NCI-H774 (cell line): ENCODE measurements at places on chromosomes 2 and 18.
A peak's percentile ranks its signal among the peaks of the same experiment; 100 is the strongest.

- DNase-seq = no peak
Measured at GRCh38 chr2:108385411-108386071, 7.8 kb downstream of the SULT1C4 start.

- no peak for DNase-seq
Measured at GRCh38 chr2:239200646-239201530, 199.9 kb downstream of the HDAC4 start.

DNA sequence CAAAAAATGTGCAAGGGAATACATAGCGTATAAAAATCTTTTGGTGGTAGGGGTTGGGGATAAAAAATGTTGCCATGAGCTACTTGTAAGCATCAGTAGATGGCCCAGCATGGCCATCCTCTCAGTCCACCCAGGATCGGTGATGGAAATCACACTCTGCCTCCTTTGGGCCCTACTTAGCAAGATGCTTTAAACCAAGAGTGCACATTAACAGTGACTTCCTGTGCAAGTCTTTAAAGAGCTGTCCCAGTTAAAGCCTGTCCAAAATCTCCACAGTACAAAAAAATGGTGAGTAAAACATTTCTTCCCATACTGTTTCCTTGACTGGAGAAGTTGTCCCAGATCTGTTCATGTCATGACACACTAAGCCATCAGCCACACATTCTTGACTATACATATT, 18.0 kb downstream of the ANKRD44 start:
- no peak for DNase-seq

DNA sequence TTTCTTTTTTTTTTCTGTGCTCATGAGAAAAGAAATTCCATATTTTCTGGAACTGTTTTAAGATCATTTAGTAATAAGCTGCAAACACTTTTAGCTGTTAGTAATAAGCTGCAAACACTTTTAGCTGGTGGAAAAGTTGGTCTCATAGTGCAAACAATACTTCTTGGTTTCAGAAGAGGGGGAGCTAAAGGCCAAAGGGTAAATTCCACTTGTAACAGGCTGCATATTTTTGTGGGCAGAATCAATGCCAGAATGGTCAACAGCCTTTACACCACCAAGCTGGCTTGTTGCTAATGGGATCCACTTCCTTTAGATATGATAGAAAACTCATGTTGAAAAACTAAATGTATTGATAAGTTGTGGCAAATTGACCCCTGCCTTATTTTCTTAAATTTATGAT, 356.8 kb downstream of the NR4A2 start:
- DNase-seq = no peak

DNA sequence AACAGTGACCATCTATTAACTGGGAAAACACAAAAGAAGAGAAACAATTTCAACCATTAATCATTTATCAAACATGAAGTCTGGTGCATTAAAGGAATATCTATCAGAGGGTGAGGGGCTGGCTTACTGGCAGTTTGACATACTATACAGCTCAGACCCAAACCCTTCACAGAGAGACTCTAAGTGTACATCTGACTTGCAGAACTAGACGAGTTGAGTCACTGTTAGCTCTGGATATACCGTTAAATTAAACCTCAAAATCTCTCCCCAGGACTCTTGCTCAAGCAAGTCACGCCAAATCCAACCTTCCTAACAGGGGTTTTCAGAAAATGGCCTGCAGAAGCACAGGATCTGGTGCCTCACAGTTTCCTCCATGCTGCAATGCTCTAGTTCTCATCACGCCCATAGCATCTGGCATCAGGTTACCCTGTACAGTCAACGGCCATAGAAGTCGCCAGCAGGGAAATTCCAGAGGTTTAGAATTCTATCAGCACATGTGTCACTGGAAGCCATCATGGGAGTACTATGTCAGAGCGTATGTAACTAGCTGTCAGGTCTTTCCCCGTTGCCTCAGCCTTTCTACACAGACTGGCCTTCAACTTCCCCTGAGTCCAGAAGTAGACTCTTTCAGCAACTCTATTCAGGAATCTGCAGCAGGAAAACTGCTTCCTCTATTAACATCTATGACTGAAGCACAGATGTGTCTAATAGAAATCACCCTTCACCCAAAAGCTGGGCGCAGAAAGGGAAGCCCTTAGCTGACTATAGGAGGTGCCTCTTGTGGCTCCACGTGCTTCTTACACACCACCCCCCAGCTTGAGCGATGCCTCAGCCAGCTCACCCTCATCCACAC, 9.3 kb downstream of the TGOLN2 start:
- DNase-seq = no peak

- DNase-seq = no peak
Measured at GRCh38 chr2:45288532-45289417, 279.5 kb upstream of the SIX2 start.

- DNase-seq = peak; percentile 57
Measured at GRCh38 chr2:168119515-168120141, 127.8 kb downstream of the STK39 start.

- no peak for DNase-seq
Measured at GRCh38 chr2:53859206-53860181, at the start of gene GPR75. GPR75 (minus strand) TSS chr2:53859967; CDS start chr2:53854756, 5,211 bp downstream.

DNA sequence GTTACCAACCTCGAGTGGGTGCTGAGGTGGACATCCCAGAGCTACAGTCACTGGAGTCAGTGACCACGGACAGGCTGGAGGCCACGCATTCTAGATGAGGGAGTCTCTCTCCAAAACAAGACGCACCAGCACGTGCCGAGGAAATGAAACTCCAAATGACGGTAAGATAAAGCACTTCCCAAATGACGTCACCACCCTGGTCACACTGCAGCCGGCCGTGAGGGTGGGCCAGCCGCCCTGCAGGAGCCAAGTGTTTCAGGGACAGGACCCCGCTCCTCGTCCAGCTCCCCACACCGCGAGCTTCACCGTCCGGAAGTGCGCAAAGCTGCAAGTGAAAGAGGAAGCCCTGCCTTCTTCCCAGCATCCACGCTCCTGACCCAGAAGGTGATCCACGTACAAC, 99.4 kb downstream of the ZNF516 start:
- DNase-seq = no peak

DNA sequence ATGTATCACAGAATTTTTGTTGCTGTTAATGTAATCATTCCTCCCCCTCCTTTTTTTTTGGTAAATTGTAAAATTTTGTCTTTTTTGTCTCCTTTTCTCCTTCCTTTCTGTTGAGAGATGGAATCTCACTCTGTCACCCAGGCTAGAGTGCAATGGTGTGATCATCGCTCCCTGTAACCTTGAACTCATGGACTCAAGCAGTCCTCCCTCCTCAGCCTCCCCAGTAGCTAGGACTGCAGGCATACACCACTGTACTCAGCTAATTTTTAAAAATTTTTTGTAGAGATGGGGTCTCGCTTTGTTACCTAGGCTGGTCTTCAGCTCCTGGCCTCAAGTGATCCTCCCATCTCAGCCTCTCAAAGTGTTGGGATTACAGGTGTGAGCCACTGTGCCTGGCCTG, 5.3 kb downstream of the EIF5B start:
- no peak for DNase-seq

- DNase-seq = no peak
Measured at GRCh38 chr2:113183264-113183663, 9.5 kb downstream of the PSD4 start.

GRCh38 chr2:30717081-30717650, 90.1 kb downstream of the CAPN13 start:
- no peak for DNase-seq
